ENCODE measurements at places on chromosomes 1 and 21.

DNA sequence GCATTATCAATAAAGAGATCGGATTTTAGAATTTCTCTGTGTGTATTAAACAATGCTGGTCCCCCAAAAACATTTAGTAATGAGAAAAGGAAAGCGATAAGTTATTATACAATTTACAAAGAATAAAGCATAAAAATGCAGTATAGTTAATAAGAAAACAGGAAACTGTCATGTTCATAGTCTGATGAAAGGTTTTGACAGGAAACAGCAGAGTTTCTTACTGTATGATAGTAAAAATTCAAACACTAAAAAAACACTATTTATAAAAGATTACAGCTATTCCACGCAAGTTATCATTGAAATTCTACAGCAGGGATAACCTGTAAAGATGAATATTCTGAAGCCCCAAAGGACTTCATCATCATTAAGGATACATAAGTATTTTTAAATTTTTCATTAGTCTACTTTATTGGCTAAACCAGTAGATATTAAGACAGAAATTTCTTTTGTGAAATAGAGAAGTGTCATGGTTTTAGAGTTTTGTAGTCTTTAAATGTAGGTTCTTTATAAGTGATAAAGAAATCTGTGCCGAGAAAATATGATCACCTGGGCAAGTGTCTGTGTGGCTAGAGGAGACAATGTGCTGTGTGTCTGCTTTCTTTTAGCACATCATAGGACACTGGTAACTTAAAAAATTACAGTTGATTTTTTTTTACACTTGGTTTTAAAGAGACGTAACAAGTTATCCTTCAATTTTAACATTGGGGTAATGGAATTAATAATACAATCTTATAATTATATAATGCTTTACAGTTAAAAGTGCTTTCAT, 49.7 kb upstream of the GFI1 start:
- no peak for DNase-seq

DNA sequence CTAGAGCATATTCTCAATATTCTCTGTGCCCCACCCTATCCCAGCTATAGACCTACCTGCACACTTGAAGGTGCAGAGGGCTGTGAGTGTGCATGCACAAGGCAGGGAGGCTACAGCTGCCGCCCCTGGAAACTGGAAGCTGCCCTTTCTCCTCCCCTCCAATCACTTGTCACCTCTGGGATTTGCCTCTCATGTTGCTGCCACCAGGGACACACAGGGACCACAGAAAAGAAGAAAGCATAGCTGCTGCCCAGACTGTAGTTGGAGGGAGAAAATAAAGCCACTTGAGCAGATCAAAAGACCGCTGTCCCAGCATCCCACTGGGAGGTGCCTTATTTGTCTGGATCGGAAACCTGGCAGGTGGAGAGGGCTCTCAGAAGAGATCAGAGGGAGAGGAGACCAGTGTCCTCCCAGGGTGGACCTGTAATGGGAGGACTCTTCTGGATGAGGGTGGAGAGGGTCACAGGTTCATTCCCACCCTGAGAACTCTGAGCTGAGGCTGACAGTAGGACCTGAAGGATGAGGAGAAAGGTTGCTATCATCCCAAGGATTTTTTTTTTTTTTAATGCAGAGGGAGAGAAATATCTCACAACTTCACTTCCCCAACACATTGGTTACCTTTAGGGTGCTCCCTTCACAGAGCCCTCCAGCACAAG, 7.6 kb upstream of the INPP5B start:
- no peak for DNase-seq

GRCh38 chr1:235851939-235852338, 14.8 kb downstream of the LYST start:
- DNase-seq, result no peak

DNA sequence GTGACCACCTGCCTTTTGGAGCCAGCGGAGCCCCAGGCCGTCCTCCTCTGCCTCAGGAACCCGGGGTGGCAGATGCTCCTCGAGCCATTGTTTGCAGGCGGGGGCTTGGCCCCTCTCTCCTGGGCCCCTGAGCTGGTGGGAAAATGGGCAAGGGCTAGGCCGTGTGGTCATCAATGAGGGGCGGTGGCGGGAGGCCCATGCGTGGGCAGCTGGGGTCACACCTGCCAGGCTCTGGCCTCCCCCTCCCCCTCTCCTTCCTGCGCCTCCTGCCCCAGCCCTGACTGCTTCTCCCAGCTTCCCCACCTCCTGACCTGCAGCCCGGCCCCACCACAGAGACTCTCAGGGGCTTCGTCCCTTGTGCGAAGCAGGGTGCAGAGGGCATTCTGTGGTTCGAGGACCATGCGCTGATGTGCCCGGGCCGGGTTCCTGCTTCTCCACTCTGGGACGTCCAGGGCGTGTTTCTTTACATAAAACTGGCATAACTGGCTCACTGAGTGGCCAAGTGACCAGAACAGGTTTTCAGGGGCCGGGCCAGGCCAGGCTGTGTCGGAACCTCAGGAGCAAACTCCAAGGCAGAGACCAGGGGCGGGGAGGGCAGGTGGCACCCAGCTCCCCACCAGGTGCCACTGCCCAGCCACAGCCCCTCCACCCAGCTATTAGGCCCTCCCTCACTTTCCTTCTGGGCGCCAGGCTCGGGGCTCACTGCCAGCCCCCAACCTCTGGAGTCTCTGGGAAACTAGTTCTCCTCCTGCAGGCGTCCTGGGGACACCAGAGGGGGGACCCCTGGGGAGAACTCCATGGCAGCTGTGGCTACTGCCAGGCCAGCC, 9.3 kb downstream of the SAMD11 start:
- no peak for DNase-seq

- no peak for DNase-seq
These were observed 8.5 kb downstream of the VPS45 start for GRCh38 chr1:150076066-150076465.

GRCh38 chr1:168535536-168535935, 8.3 kb downstream of the XCL2 start:
- no peak for DNase-seq

GRCh38 chr1:19758227-19758830, 41.4 kb downstream of the TMCO4 start:
- no peak for DNase-seq

DNA sequence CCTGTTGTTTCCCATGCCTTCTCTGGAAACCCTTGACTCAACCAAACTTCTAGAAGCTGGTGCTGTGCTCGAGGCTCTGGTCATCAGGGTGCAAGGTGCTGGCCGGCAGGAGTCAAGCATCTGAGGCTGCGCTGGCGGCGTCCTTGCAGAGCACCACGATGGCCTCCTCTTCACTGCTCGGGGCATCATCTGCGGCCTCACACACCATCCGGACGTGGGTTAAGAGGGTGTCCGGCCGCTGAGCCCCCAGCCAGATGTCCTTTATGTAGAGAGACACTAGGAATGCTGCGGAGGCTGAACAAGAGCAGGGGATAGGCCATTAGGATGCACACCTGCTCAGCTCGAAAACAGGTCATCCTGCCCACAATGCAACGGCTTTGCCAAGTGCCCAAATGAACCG, 16.2 kb downstream of the MRAP start:
- no peak for DNase-seq

DNA sequence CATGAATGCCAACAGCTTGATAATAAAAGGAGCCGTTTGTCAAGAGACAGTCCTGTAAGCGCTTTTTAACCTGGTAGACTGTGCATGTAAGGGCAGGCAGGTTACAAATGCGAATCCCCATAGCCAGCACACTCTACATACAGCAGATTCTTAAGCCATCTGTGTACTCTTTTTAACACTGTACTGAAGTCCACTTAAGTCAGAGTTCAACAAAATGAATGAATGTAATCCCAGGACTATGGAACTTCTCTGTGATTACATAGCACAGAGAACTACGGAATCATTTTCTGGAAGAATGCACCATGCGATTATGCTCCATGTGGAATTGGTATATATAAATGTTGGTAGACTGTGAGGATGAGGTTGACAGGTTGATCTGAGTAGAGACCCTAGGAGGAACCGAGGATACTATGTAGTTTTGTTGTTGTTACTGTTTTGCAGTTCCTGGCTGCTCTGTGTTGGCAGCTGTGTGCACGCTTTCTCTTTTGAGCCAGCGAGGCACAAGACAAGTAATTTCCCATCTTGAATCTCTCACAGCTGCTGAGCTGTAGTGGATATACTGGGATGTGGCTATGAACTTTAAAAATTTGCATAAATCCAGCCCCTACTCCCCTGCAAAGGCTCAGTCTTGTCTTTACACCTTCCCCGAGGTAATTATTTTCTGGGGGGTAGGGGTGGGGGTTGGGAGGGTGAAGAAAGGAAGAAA, 21.9 kb downstream of the LRRC8D start:
- no peak for DNase-seq

GRCh38 chr1:39623053-39623452, 16.4 kb downstream of the HEYL start:
- no peak for DNase-seq

GRCh38 chr1:43434256-43434655, 19.5 kb downstream of the HYI start:
- DNase-seq, result no peak

DNA sequence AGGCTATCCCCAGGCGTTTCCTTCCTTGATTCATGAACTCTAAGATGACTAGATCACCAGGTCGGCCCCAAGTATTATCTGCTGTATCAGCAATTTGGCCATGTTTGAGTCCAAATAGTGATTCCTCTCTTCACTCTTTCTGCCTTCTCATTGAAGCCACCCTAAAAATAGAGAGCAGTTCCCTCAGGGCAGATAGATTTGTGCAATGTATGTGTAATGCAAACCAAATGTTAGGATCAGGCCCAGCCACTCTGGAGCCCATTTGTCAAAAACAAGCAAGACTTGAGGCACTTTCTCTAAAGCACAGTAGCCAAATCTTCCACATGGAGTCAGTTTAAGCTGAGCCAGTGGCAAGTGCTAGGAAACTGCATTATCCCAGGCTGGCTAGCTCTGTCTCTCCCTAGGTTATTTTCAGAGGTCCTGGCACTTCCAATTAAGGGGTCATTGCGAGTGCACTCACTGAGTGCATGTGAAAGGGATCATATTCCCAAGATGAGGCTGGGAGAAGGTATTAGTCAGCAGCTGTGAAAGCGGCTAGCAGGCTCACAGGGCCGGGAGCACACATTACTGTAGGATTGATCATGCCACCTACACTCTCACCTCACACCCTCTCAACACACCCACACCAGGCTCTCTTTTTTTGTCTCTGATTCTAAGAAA, 97.9 kb upstream of the RAB3GAP2 start:
- no peak for DNase-seq

DNA sequence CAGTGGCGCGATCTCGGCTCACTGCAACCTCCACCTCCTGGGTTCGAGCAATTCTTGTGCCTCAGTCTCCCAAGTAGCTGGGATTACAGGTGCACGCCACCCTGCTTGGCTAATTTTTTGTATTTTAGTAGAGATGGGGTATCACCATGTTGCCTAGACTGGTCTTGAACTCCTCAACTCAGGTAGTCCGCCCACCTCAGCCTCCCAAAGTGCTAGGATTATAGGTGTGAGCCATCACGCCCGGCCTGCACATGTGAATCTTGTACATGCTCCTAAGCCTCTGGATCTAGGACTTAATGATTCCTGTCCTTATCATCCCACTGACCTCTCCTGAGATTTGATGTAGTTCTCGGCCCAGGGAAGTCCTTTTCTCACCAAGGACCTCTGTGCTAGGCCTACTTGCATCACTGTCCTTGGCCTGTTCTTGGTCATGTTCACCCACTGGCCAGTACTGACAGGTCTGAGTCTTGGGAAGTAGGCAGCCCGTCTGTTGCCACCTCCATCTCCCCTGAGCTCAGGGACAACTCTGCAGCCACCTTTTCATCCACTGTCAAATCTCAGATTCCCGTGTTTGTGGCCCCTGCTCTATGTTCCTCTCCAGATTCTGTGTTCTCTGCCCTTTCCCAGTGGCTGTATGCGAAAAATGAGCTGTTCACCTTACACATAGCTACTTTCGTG, 9.4 kb downstream of the HYI start:
- DNase-seq, result no peak

GRCh38 chr21:31340514-31340913, 3.5 kb downstream of the TIAM1 start:
- no peak for DNase-seq

- no peak for DNase-seq
These were observed 20.1 kb downstream of the FMO4 start for GRCh38 chr1:171334024-171334640.

DNA sequence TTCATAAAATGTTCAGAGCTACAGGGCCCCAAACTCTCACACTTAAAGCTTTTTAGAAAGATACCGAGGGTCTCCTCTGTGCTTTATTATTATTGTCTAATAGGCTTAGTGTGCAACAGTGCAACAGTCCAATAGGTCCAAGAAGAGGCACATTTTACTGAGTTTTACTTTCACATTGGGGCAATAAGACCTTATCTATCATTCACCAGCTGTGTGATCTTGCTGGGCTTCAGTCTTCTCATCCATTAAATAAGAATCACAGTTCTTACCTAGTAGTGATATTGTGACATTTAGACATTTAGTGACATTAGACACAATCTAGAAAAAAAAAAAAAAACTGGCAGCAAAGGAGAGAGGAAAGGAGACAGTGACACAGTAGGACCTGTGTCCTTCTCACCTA, 175.8 kb upstream of the NFIA start:
- DNase-seq, result no peak

- no peak for DNase-seq
These were observed 56.7 kb downstream of the SRSF11 start for GRCh38 chr1:70277875-70278274.

GRCh38 chr1:228313536-228314277, 92.9 kb downstream of the TRIM11 start:
- no peak for DNase-seq

DNA sequence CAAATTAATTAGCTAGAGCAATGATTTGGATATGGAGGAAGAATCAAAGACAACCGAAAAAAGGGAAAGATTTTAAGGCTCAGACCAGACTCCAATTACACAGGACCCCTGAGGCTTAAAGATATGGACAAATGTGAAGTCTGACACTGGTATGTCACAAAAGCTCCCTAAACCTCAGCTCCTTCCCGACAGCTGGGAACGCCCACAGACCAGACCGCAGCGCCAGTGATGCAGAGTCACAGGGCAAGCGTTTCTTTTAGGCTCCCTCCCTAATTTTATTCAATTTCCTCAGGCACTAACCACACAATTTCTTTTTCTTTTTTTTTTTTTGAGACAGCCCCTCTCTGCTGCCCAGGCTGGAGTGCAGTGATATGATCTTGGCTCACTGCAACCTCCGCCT, 40.2 kb downstream of the NID1 start:
- DNase-seq, result no peak

- DNase-seq, result no peak
These were observed 16.0 kb upstream of the PLEKHG5 start for GRCh38 chr1:6507461-6507911.

DNA sequence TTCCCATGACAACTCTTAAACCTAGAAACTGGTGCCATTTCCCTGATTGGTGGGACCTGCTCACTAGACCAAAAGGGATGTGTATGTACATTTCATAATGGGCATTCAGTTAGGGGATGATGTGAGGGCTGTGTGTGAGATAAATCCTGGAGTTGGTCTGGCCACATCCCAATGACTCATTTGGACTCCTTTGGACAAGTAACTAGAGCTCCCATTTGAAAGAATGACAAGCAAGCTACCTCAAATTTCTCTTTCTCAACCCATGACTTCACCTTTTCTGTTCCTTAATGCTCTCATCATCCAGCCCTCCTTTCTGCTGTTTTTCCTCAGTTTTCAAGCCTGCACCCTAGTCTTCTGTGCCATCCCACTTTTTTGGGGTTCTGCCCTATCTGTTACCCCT, 27.9 kb downstream of the EBNA1BP2 start:
- no peak for DNase-seq

GRCh38 chr1:97013941-97014340, 292.4 kb downstream of the PTBP2 start:
- DNase-seq, result no peak

All from activated gamma-delta T cell treated with anti-CD3 and anti-CD28 coated beads, Interleukin-2, amount 50 U/mL, for 16 hours (primary cell).